ENCODE measurements at places on chromosomes 7 and 10.

- H3K27ac ChIP-seq: no peak overlapping the region
- peak; percentile 53 for DNase-seq
- no peak overlapping the region for H3K4me3 ChIP-seq
- H3K36me3 ChIP-seq: no peaks in the 10 kb centered on the region
- peaks cover 4% of the 10 kb centered on the region for H3K27me3 ChIP-seq
These were observed 120.8 kb upstream of the CDCA7L start for GRCh38 chr7:22066522-22066921.

GRCh38 chr7:36338256-36338655 is 51.4 kb upstream of the ANLN start:
- H3K36me3 ChIP-seq: peaks cover 10% of the 10 kb centered on the region
- H3K4me3 ChIP-seq: no peak overlapping the region
- H3K4me1 ChIP-seq: no peaks in the 10 kb centered on the region
- H3K27me3 ChIP-seq: no peaks in the 10 kb centered on the region

DNA sequence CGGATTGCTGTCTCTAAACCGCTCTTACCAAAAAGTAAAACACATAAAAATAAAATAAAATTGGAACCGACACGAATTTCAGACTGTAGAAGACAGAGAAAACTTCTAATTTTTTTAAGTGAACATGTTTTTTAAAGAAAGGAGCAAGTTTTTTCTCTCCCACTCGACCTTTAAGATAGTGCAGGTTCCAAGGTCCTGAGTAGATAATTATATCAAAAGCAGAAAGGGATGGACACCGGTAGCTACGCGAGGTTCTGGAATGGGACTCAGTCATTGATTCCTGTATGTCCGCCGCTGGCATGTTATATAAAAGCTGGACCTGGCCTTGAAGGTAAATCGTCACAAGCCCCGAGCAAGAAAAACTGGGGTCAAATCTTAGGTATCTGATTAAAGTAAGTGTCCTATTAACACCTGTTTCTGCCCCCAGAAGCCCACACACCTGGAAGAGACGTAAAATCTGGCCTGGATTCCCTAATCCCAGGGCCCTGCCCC is 462 bp upstream of the CISD1 start:
- H3K36me3 ChIP-seq: no peaks in the 10 kb centered on the region
- H3K27me3 ChIP-seq: no peaks in the 10 kb centered on the region
- H3K4me3 ChIP-seq: peak overlapping the region; percentile 86
- peaks cover 4% of the 10 kb centered on the region for H3K4me1 ChIP-seq
- DNase-seq: no peak
- H3K27ac ChIP-seq: peak overlapping the region; percentile 19

DNA sequence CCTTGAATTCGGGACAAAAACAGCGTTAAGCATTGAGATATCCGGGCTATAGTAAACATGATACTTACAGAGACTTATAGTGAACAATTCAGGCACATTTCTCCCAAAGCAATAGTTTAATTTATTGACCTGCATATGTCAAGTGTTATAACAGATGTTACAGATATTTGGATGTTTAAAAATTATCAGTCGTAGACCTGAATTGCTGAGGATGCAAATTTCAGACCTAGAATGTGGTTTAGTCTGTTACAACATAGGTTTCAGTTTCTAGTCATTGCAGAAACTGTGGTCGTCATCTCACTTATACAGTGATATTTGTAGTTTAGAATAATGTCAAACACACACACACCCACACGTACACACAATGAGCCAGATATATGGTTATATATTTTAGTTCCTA is 85.2 kb downstream of the VTI1A start:
- no peaks in the 10 kb centered on the region for H3K36me3 ChIP-seq
- no peaks in the 10 kb centered on the region for H3K27me3 ChIP-seq
- peaks cover 2% of the 10 kb centered on the region for H3K4me1 ChIP-seq
- DNase-seq: no peak
- H3K27ac ChIP-seq: no peak overlapping the region

DNA sequence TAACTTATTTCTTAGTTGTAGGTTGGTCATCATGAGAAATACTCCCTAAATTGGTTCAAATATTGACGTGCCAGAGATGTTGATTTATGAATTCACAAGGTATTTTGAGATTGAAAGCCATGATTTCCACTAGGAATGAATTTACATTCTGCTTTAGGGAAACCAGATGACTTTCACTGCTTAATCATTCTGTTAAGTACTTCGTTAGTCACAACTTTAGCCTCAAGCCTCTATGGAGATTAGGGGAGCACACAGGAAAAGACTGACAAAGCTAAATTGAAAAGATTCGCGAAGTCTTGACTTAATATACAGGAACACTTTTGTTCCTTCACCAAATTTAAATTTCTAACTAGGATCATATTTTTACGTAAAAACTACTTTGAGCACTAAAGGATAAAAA is 250.4 kb upstream of the CACNA2D1 start:
- no peaks in the 10 kb centered on the region for H3K4me1 ChIP-seq
- no peaks in the 10 kb centered on the region for H3K36me3 ChIP-seq
- no peak overlapping the region for H3K27ac ChIP-seq
- H3K27me3 ChIP-seq: no peaks in the 10 kb centered on the region

DNA sequence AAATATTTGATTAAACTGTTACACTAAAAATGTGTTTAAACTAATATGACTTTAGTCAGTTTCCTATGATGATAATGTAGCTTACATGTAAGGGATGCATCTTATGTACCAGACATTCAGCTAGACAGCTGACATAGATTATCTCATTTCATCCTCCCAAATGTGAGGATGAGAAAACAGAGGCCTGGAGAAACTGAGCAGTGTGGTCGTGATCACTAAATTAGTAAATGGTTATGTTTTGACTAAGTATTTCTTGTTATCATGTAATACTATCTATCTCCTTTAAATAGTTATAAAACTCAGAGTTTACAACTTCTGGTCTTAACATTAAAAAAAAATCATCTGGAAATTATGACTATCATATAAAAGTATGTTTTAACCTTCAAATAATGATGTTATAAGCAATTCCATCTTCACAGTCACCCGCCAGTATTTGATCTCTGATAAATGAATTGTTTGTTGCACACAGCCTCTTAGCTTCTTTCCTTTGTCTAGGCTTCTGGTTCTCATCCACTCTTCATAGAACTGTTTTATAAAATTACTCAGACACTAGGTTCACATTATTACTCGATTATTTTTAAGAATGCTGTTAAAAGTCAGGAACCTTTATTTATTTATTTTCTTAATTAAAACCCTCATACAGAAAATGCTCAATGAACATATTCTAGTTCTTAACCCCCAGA is 33.6 kb upstream of the HDAC9 start:
- H3K27me3 ChIP-seq: no peaks in the 10 kb centered on the region
- no peak overlapping the region for H3K27ac ChIP-seq
- DNase-seq: no peak

GRCh38 chr10:11280187-11280932 is 262.7 kb downstream of the CELF2 start:
- H3K4me3 ChIP-seq: no peak overlapping the region
- H3K27ac ChIP-seq: no peak overlapping the region
- DNase-seq: no peak
- H3K4me1 ChIP-seq: peaks cover 7% of the 10 kb centered on the region

- H3K4me1 ChIP-seq: no peaks in the 10 kb centered on the region
- DNase-seq: no peak
- no peak overlapping the region for H3K27ac ChIP-seq
- no peaks in the 10 kb centered on the region for H3K27me3 ChIP-seq
- H3K4me3 ChIP-seq: no peak overlapping the region
These were observed 29.0 kb downstream of the TIMM23 start for GRCh38 chr10:46001187-46001756.

DNA sequence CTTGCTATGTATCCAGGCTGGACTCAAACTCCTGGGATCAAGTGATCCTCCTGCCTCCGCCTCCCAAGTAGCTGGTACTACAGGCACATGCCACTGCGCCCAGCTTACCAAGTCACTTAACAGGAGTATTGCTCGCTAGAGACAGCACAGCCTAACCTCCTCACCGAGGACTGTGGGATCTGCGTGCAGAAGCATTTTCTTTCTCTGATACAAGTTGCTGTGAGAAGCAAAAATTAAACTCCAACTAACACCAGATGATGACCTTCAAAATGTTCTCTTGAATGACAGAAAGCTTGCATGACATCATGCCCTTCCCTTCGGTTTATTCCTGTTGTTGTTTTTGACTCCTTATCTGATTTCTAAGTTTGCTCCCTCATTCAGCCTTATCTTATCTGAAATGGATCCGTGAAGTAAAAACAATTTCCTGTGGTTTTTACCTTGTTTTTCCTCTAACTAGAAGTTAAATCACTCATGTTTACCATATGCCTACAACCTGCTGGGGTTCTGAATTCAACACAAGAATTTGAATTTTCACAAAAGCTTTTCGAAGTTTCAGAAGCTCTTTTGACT is 94.4 kb upstream of the KIF5B start:
- no peaks in the 10 kb centered on the region for H3K27me3 ChIP-seq
- H3K27ac ChIP-seq: no peak overlapping the region
- DNase-seq: peak; percentile 58

DNA sequence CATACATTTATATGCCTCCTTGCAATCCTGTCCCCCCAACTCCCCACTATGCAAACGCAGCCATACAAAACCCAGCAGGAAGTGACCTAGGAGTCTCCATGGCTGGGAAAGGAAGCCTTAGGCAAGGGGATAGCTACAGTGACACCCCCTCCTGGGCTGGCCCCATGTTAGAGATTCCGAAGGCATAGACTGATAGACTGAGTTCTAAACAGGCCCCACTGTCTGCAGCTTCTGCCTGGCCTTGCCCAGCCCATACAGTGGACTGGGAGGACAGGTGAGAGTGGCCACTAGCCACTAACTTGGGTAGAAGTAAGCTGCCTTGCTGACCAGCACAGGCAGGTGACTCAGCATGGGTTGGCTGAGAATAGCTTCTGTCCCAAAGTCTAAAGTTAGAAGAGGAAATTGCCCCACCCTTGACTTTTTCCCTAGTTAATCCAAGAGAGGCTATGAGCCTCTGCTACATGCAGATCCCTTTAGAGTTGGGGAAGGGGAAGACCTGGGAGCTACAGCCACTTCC is 106.3 kb downstream of the C10orf105 start:
- H3K4me3 ChIP-seq: no peak overlapping the region
- H3K27ac ChIP-seq: no peak overlapping the region
- peaks cover 3% of the 10 kb centered on the region for H3K4me1 ChIP-seq
- peak; percentile 64 for DNase-seq
- H3K36me3 ChIP-seq: no peaks in the 10 kb centered on the region

DNA sequence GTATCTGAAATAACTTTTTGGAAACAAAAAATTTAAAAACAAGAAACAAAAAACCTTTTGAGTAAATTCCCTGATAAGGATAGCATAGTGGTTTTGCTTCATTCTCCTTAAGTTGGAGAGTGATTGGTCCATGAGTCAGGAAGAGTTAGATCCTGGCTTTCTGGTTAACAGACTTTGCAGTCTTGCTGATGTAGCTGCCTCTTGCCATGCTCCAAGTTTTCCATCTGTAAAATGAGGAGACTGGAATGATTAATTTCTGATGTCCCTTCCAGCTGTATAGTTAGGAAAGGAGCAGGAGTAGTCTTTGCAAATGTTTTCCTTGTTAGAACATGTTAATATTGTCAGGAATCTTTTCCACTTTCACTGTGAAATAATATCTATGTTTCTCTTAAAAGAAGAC is 266.6 kb downstream of the DNAJB9 start:
- peaks cover 6% of the 10 kb centered on the region for H3K27me3 ChIP-seq

DNA sequence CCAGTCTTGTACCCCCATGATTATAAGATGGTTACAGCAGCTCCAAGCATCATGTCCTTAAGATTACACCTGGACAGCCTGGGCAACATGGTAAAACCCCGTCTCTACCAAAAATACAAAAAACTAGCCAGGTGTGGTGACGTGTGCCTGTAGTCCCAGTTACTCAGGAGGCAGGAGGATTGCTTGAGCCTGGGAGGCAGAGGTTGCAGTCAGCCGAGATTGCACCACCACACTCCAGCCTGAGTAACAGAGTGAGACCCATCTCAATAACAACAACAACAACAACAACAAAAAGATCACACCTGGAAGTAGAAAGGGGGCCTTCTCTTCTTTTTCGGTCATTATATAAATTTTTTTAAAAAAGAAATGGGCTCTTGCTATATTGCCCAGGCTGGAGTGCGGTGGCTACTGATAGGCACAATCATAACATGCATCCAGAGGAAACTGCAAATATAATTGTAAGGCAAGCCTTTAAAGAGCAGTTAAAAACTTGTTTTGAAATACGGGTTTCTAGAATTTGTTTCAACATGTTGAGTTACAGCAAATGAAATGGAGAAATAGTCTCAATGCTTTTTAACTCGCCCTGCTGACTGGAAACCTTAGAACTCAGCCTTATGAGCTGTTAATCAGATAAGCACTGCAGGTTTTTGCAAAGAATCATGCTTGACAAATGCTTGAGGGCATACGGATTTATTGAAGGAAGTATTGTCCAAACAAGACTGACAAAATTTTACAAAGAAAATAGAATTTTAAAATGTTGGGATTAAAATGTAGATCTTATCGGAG is 4.7 kb upstream of the ENTPD7 start:
- no peak overlapping the region for H3K4me3 ChIP-seq
- no peaks in the 10 kb centered on the region for H3K36me3 ChIP-seq
- H3K4me1 ChIP-seq: no peaks in the 10 kb centered on the region
- no peak for DNase-seq

DNA sequence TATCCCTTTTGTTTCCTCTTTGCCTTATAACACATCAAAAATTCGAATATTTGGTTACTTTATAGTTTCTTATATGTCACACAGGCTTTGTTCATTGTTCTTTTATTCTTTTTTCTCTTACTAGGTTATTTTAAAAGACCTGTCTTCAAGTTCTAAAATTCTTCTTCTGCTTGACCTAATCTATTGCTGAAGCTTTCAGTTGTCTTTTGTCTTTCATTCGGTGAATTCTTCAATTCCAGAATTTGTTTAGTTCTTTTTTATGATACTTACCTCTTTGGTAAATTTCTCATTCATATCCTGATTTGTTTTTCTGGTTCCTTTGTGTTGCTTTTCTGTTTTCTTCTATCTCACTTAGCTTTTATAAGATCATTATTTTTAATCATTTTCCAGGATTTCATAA is 188.4 kb downstream of the ZEB1 start:
- peak overlapping the region; percentile 20 for H3K4me3 ChIP-seq
- H3K27ac ChIP-seq: no peak overlapping the region
- H3K36me3 ChIP-seq: peaks cover 10% of the 10 kb centered on the region
- no peaks in the 10 kb centered on the region for H3K27me3 ChIP-seq
- H3K4me1 ChIP-seq: no peaks in the 10 kb centered on the region

DNA sequence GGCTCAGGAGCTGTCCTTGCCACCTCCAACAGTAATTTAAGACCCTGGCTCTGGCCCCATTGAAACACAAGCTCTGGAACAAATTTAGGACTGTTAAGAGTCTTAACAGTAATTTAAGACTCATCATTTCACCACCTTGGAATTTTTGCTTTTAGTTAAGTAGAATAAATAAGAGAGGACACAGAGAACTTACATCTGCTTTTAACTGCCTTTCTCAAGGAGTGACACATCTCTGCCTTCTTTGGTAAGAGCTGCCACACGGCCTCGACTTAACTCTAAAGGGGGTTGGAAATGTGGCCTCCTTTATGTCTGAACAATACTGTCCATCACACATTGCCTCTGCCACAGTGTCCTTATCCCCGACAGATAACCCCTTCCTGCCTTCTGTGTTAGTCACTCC is 77.9 kb downstream of the HERPUD2 start:
- DNase-seq: no peak
- no peaks in the 10 kb centered on the region for H3K36me3 ChIP-seq
- H3K4me1 ChIP-seq: no peaks in the 10 kb centered on the region
- H3K27ac ChIP-seq: no peak overlapping the region

- no peak overlapping the region for H3K4me3 ChIP-seq
- H3K27me3 ChIP-seq: no peaks in the 10 kb centered on the region
- no peak for DNase-seq
- no peaks in the 10 kb centered on the region for H3K36me3 ChIP-seq
These were observed 321.4 kb upstream of the MEOX2 start for GRCh38 chr7:16007911-16008310.
